ENCODE measurements at places on chromosomes 4 and X. TPM values are rescaled to one million over a fixed set of nuclear protein-coding genes. Genes with fewer than 3 reads are reported as not detected.

IL13RA2 gene
- 44.8 TPM for total RNA-seq

ZNF157 gene
- under 0.01 TPM for total RNA-seq

RTL3 gene
- 0.29 TPM for total RNA-seq

NDST4 gene
- total RNA-seq = not detected

ARMCX1 gene
- 111 TPM for total RNA-seq

IL1RAPL2 gene
- total RNA-seq = 0.17 TPM

TCEAL7 gene
- 43.7 TPM for total RNA-seq

DMP1 gene
- total RNA-seq = not detected

SASH3 gene
- total RNA-seq = not detected
